ENCODE measurements at places on chromosomes 16 and 17. TPM values are rescaled to one million over a fixed set of nuclear protein-coding genes. Genes with fewer than 3 reads are reported as not detected.

The AIPL1 gene
- polyA plus RNA-seq = 0.04 TPM

DNA sequence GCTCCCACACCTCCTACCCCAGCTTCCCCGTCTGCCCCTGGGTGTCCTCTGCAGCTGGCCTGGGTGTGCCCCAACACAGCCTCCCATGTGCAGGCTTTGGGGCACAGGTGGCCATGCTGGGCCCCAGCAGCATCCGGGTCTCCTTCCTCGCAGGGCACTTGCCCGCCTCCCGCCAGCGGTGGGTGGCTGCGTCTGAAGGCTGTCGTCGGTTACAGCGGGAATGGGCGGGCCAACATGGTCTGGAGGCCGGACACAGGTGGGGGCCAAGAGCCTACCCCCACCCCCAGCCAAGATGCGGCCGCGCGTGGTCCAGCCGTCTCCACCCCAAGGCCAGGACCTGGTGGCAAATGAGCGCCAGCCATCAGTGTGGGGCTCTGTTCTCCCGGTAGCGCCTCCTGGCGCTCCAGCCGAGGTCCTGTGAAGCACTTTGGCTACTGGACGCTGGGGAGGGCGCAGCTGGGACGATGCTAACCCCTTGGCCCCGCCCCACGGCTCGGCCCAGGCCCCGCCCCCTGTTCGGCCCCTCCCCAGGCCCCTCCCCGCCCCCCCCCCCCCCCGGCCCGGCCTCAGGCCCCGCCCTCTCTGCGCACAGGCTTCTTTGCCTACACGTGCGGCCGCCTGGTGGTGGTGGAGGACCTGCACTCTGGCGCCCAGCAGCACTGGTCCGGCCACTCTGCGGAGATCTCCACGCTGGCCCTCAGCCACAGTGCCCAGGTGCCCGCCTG, 7.3 kb upstream of the RHOT2 start:
- DNase-seq = no peak

DNA sequence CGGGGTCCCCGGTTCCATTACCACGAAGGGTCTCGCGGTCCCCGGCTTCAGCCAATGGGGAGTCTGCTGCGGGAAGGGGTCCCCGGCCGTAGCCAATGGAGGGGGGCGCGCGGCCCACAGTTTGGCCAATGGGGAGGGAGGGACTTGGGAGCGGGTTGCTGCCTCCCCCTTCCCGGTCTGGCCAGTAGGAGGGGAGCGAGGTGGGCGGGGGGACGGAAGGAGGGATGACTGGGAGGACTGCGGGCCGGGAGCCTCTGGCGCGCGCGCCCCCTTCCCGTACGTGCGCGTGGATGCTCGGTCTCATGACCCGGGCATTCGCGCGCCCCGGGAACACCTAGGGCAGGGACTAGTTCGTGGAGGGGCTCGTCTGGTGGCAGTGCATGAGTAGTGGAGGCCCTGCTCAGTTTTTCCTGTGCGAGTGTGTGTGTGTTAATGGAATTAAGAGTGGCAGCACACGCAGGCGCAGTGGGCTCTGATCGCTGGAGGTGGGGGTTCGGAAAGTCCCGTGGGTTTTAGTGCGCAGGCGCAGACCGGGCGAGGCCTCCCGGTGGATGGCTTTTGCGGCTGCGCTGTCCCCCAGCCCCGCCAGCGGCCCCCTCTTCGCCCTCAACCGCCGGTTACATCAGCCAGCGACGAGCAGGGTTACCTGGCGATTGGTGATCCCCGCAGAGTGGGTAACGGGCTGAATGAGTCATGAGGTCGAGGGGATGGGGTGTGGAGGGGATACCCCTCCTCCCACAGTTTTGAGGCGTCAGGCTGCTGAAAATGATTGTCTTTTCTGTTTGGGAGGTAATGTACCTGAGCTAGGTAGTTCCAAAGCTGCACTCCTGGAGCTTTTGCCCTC, 1.3 kb downstream of the ATXN2L start:
- DNase-seq = peak; percentile 94

The PPM1E gene
- 4.6 TPM for polyA plus RNA-seq

DNA sequence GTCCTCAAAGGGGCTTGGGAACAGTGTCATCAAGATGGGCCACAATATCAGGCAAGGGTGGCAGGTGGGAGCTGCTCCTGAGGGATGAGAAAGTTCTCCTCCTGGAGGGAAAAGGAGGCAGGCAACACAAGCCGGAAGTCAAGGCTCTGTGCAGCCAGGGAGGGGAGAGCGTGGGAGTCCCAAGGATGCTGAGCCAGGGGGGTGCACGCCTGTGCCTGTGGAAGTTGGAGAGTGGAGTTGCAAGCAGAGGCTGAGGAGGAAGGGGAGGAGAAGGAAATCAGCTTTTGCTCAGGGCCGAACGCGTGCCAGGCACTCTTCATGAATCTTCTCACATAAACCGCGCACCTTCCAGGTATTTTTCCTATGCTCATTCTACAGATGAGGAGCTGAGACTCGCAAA, 7.4 kb upstream of the SLC13A2 start:
- no peak for DNase-seq

The FAM20A gene
- 12.4 TPM for polyA plus RNA-seq

The NR1D1 gene
- polyA plus RNA-seq = 3.1 TPM

GRCh38 chr16:69243479-69243878, 56.5 kb downstream of the SNTB2 start:
- no peak for DNase-seq

The RUNDC3A gene
- polyA plus RNA-seq = 1.5 TPM

GRCh38 chr16:19505600-19506303, 16.1 kb downstream of the GDE1 start:
- DNase-seq = no peak

DNA sequence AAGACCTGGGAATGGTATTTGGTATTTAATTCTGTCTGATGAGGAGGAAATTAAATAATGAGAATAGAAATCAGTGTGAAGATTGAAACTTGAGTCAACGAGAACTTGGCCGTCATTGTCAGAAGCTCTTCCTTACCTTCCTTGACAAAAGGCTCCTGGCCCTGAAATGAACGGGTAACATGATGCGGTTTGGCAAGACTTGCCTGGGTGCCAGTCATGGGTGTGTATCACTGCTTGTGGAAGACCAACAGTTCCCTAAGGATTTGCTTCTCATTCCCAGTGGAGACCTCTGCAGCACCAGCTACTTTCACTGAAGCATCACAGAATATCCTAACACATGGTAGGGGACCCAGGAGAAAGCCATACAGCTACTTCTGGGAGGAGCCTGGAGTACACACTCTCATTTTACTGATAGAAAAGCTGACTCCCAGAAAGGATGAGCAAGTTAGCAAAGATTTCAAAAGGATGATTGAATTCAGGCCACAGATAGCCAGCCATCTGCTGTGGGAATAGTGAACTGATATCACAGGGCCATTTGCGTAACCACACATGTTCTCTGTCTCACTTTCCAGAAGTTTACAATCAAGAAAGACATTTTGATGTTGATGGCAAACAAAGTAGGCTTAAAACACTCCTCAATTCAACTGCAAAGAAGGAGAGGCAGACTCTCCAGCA, 258.1 kb upstream of the SALL1 start:
- no peak for DNase-seq

The CES3 gene
- polyA plus RNA-seq = 0.74 TPM

GRCh38 chr16:48317614-48318315, 67.4 kb downstream of the SIAH1 start:
- no peak for DNase-seq

DNA sequence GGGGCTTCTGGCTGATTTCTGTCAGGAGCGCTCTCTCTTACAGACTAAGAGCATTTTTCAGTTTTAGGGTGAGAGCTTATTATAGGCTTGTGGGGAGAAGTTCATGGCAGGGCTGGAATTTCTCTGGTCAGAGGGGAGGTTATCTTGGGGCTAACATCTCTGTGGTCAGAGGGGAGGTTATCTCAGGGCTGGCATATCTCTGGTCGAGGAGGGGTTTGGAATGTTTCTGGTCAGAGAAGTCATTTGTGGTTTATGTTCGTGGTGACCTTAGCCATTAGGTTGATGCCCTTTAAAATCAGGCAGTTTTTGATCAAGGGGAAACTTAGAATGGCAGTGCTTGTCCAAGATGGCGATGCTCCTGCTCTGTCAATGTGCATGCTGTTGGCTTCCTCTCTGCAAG, 10.8 kb upstream of the USP31 start:
- DNase-seq = no peak

The SMARCD2 gene
- polyA plus RNA-seq = 61.0 TPM

The PRSS53 gene
- 2.1 TPM for polyA plus RNA-seq

GRCh38 chr16:86823125-86823524, 244.8 kb downstream of the FOXL1 start:
- no peak for DNase-seq

The LRRC36 gene
- 5.8 TPM for polyA plus RNA-seq

The SKAP1 gene
- polyA plus RNA-seq = 1.6 TPM

The HBA2 gene
- 628 TPM for polyA plus RNA-seq

The LDHD gene
- 7.5 TPM for polyA plus RNA-seq

The LGALS9 gene
- polyA plus RNA-seq = 17.8 TPM

DNA sequence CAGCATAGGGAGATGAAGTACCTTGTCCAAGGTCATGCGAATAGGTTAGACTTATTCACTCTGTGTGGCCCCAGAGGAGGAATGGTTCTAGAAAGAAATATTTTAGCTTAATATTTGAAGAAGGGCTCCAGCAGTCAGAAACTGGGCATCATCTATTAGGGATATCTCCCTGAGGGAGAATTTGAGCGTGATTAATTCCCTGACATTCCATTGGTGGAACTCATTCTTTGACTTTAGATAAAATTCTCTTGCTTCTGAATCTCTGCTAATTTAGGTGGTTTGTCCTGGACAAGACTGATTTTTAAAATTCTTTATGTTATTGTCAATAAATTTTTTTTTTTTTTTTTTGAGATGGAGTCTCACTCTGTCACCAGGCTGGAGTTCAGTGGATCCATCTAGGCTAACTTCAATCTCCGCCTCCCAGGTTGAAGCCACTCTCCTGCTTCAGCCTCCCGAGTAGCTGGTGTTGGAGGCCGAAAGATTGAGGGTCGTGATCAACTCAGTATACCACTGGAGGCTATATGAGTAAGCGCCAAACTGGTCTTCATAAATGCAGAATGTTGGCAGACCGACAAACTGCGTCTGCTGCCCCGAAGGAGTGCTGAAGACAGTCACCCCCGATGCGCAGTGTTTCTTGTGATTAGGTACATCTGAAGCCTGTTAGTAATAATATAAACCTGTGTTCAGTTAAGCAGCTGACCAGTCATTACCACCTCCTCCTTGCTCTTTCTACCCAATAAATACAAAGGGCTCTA, 267.9 kb upstream of the HSBP1 start:
- no peak for DNase-seq

DNA sequence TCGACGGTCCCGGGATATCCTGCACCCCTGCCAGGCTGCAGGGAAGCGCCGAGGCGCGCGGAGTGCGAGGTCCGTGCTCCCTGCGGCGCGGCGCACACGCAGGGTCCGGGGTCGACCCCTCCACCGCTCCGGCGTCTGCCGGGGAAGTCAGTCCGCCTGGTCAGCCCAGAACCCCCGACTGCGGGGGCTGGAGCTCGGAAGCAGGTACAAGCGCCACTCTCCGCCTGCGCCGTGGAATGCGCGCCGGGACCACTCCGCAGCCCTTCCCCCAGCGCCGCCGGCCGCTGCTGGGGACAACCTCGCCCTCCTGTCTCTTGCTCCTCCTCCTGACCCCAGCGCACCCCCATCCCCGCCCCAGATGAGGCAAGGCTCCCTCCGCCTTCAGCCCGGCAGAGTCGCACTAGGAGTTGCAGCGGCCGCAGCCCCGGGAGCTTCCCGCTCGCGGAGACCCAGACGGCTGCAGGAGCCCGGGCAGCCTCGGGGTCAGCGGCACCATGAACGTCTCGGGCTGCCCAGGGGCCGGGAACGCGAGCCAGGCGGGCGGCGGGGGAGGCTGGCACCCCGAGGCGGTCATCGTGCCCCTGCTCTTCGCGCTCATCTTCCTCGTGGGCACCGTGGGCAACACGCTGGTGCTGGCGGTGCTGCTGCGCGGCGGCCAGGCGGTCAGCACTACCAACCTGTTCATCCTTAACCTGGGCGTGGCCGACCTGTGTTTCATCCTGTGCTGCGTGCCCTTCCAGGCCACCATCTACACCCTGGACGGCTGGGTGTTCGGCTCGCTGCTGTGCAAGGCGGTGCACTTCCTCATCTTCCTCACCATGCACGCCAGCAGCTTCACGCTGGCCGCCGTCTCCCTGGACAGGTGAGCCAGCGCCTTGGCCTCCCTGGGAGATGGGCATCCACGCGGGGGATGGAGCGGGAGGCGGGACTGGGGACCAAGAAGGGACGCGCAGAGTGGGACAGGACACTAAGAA, at the start of gene GALR2:
GALR2 (plus strand) TSS at position 392 of the 974 bp plus-strand sequence; CDS start at position 495, 103 bp downstream.
- no peak for DNase-seq

The RAB26 gene
- 2.7 TPM for polyA plus RNA-seq

The CCL8 gene
- polyA plus RNA-seq = 0.39 TPM

DNA sequence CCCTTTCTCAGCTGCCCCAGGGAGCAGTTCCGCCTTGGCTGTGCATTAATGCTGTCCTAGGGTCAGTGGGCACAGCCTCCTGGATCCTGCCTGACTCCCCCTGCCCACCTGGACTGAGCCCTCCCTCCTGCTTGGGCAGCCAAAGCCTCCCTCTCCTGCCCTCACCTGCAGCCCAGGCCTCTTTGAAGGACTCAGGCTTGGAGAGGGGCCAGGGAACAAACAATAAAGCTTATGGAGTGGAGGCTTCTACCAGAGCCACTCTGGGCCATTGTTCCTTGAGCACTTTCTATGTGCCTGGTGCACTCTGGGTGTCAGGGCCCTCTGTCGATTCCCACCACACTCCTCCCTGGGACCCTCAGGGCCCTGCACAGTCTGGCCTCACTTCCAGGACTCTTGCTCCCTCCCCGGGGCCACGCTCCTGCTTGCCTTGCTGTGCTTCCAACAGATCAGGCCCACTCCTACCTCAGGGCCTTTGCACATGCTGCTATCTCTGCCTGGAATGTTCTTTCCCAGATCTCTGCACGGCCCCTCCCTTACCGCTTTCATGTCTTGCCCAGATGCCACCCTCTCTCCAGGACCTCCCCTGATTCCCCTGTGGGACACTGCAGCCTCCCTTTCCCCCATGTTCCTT, 5.0 kb downstream of the KCNJ12 start:
- DNase-seq = no peak

DNA sequence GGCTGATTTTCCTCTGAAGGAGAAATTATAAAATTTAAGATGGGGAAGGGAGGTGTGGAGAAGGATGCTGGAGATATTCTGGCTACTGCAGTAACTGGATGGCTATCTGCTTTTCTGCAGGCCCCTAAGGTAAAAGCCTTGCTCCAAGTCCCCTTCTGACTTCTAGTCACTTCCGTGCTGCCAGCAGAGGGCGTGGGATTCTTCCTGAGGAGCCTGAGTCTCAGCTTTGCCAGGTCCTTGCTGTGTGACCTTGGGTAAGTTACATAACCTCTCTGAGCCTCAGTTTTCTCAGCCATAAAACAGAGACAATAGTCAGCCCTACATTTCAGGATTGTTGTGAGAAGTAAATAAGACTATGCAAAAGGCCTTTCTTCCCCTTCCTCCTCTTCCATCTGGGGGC, 24.3 kb upstream of the TMEM220 start:
- no peak for DNase-seq

The C16orf78 gene
- not detected for polyA plus RNA-seq

- DNase-seq = no peak
Observed at GRCh38 chr17:37025847-37026530, 77.2 kb downstream of the AATF start.

GRCh38 chr16:67310561-67310960, 16.0 kb downstream of the KCTD19 start:
- no peak for DNase-seq

- DNase-seq = no peak
Observed at GRCh38 chr17:75639771-75640555, 6.7 kb downstream of the SMIM5 start.

The RILP gene
- polyA plus RNA-seq = 3.7 TPM

GRCh38 chr16:82753821-82754220, 127.1 kb downstream of the CDH13 start:
- DNase-seq = no peak

Data from left renal pelvis (tissue), 4 donors.